Glutamatergic neuron (in vitro differentiated cells): ENCODE measurements at places on chromosomes 1 and 21. TPM values are rescaled to one million over a fixed set of nuclear protein-coding genes. Genes with fewer than 3 reads are reported as not detected.

- H3K4me1 ChIP-seq: no peaks in the 10 kb centered on the region
- no peak for DNase-seq
- H3K27ac ChIP-seq: no peak overlapping the region
- no peak overlapping the region for H3K4me3 ChIP-seq
Measured at GRCh38 chr1:37001703-37002102, 32.6 kb downstream of the GRIK3 start.

GRCh38 chr1:114118351-114118990, 35.2 kb downstream of the SYT6 start:
- peak; percentile 38 for DNase-seq
- peaks cover 15% of the 10 kb centered on the region for H3K27me3 ChIP-seq
- no peaks in the 10 kb centered on the region for H3K36me3 ChIP-seq
- peaks cover 17% of the 10 kb centered on the region for H3K4me1 ChIP-seq
- no peak overlapping the region for H3K4me3 ChIP-seq

DNA sequence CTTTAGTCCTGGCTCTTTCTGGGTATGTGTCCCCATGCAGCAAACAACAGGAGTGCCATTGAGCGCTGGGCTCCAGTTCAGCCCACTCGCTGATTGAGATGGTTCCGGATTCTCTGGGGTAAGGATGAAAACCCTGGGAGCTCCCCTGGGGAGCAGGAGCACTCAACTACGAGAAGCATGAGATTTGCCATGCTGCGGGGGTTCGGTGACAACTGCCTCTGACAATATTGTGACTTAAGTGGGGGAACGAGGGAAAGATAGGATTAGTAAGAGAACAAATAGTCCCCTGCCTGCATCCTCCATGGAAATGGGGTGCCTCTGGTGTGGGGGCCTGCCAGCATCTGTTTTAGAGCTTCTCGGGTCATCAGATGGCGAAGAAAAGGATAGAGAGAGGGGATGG, 123.6 kb upstream of the IPO9 start:
- no peaks in the 10 kb centered on the region for H3K36me3 ChIP-seq
- peak overlapping the region; percentile 2 for H3K27ac ChIP-seq
- H3K4me1 ChIP-seq: peaks cover 49% of the 10 kb centered on the region
- H3K4me3 ChIP-seq: peak overlapping the region; percentile 10
- H3K27me3 ChIP-seq: peaks cover 14% of the 10 kb centered on the region

Gene TRIM63
- total RNA-seq: not detected

DNA sequence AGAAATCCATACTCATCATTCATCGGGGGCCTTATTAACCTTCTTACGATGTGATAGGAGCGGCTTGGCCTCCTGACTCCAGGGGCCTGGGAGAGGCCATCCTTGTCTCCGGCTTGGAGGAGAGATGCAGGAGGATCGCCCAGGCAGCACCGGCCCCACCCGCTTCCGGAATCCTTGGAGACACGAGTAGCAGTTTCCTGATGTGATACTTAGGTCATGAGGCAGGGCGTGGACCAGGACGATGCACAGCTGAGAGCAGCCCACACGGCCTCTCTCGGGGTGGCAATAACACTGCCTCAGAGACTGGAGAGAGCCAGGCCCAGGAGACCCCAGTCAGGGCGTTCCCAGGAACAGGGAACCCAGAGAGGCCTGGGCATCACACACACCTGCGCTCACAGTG, 163.6 kb upstream of the ARHGEF16 start:
- H3K27ac ChIP-seq: no peak overlapping the region
- no peaks in the 10 kb centered on the region for H3K27me3 ChIP-seq
- no peak for DNase-seq
- H3K36me3 ChIP-seq: no peaks in the 10 kb centered on the region

DNA sequence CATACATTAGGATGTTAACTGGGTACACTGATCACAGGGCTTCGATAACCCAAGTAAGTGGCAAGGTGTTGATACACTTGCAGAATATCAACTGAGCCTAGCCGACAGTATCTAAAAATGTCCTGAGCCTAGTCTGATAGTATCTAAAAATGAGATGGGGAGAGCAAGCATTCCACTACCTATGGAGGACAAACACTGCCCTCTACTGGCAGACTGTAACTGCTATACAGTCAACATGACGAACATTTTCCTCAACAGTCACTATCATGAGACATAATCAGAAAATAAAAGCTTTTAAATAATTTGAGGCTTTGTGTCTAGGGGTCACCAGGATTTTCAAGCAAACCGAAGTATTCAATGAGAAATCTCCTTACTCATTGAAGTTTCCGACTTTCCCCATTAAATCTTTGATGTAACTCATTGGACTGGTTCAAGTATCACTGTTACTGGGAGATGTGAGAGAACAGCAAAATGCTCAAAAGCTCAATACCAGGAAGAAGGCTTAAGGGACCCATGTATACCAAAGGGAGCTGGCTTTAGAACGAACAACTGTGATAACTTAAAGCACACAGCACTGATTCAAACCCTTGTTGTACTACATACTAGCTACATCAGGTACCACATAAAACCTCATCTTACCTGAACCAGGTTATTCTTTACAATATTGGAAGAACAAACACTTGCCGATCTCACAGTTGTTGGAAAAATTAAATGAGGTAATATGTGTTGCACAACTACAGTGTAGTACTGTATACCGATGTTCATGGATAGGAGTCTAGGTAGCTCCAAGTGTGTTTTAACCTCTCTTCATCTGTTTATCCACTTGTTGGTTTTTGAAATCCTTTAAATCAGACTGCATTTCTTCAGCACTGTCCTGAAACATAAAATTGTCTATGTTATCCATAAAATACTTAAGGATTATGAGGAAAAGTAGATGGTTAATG, 31.1 kb upstream of the SLC45A3 start:
- no peak overlapping the region for H3K4me3 ChIP-seq
- H3K27me3 ChIP-seq: no peaks in the 10 kb centered on the region
- H3K27ac ChIP-seq: no peak overlapping the region

GRCh38 chr21:36692835-36693488, 6.0 kb upstream of the SIM2 start:
- H3K4me3 ChIP-seq: peak overlapping the region; percentile 34
- peaks cover 3% of the 10 kb centered on the region for H3K36me3 ChIP-seq
- peaks cover 39% of the 10 kb centered on the region for H3K27me3 ChIP-seq
- H3K27ac ChIP-seq: no peak overlapping the region

Gene OR6K6
- total RNA-seq: not detected
